Activated T-helper 9 cell treated with anti-CD3 and anti-CD28 coated beads, Interleukin-2, amount 50 U/mL, for 16 hours (primary cell): ENCODE measurements at places on chromosomes 7 and 10.

- peak; percentile 42 for DNase-seq
These were observed 44.8 kb upstream of the DMBT1 start for GRCh38 chr10:122515588-122516231.

- DNase-seq: no peak
These were observed 599.2 kb downstream of the KCNMA1 start for GRCh38 chr10:77038407-77038806.

- DNase-seq: no peak
These were observed 812 bp downstream of the PROSER2 start for GRCh38 chr10:11823989-11824346.

DNA sequence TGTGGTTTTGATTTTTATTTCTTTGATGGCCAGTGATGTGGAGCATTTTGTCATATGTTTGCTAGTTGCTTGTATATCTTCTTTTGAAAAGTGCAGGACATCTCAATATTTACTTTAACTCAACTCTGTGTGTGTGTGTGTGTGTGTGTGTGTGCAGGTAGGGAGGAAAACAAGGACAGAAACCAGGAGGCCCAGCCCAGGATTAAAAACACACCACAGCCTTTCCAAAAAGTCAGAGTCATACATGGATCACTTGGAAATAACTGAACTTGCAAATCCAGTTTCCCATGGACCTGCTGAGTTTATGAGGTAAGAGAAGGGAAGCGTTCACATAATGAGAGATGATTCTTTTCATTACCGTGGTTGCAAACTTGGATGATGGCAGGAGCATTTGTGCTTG is 189.9 kb upstream of the LYZL1 start:
- no peak for DNase-seq

- DNase-seq: no peak
These were observed 6.6 kb downstream of the RASGEF1A start for GRCh38 chr10:43260117-43260761.

- no peak for DNase-seq
These were observed 82.6 kb upstream of the ELMO1 start for GRCh38 chr7:37531225-37531624.

DNA sequence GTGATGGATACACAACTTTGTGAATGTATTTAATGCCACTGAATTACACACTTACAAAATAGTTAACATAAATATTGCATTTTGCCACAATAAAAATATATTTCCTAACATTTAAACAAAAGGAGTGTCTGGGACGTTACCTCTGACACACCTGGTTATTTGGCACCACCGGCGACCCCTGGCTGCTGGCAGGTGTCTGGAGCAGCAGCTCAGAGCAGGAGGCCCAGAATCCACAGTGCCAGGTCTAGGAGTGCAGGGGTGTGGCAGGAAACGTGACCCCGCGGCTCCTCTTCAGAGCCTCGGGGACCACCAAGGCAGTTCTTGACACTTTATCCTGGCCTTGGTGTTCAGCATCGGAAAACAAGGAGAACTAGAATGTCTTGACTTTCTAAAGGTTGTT is 46.3 kb downstream of the MGMT start:
- DNase-seq: no peak

GRCh38 chr10:100561005-100561404 is 25.3 kb downstream of the HIF1AN start:
- no peak for DNase-seq

DNA sequence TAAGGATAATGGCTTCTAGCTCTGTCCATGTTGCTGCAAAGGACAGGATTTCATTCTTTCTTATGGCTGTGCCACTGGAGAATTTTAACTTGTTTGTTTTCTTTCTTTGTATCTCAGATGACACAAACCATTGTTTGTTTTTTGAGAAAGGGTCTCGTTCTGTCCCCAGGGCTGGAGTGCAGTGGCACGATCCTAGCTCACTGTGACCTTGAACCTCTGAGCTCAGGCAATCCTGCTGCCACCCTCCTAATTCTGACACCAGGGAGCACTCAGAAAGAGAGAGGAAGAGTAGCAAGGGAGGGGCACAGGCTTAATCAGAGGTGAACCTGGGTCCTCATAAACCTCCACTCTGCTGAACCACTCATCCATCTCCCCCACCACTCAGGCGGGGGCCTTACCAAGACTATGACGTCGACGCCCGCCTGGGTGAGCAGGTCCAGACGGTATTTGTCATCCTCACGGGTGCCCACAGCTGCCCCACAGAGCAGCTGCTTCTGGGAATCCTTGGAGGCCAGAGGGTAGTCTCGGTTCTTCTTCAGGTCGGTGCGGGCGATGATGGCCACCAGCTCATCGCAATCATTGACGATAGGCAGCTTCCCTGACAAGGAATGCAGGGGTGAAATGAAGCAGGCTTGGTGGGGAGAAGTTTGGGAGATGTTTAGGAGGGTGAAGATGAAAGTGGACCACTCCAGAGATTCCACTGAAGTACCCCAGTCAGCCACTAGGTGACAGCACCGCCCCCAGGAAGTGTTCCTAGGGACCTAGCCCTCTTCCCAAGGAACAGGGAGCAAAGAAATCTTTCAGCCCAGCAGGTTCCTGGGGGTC is 11.6 kb downstream of the IMPDH1 start:
- DNase-seq: no peak

- DNase-seq: no peak
These were observed 210.3 kb downstream of the CHRM2 start for GRCh38 chr7:137078781-137079180.

- DNase-seq: no peak
These were observed 21.4 kb upstream of the CNPY1 start for GRCh38 chr7:155567646-155568332.

DNA sequence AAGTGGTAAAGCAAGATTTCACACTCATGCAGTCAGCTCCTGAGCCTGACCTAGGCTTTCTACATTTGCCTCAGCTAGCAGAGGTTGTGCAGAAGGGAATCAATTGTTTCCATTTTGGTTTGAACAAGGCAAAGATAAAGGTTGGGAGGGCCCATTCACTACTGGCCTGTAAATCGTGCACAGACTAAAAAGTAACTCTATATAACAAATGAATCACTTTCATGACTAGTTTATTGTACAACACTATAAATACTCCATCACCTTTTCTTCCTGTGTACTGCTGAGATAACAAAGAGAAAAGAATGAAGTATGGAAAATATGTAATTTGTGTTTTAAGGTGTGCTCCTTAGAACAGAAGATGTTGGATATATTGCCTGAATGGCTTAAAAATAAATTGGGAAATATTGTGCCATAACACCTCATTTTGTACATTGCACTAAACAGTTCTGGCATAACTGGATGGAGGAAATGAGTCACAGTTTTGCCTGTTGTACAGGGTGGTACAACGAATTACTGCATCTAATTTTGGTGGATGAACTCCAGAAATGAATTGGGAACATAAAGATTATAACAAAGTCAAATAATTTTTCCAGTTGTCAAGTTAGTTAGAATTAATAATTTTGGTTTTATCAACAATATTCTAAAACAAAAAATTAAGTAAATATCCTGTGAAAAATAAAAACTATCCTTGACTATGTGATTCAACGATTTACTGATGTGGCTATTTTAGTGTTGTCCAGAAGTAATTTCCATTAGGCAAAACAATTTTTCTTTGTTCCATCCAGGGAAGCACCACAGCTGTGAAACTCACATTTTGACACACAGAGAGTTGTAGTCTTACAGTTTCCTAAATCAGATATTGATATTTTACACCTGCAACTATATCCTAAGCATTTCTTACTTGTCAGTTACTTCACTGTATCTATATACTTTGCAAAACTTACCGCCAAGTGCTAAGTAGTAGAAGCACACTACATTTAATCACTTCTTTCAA is 18.0 kb downstream of the SEMA3C start:
- DNase-seq: no peak

DNA sequence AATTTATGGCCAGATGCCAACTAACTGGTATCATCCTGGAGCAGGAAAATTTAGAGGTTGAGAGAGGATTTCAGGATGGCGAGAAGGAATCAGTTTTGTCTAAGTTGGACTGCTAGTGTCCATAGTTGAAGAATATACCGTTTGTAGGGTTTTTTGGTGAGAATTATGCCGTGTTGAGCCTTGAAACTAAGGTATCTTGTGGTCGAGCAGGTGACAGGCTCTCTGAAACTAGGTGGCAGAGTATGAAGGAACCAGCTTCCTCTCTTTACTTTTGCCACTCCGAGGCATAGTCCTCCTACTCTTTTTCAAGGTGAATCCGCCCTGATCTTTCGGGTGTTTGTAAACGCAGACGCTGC is 9.7 kb downstream of the MDFIC start:
- DNase-seq: peak; percentile 12

DNA sequence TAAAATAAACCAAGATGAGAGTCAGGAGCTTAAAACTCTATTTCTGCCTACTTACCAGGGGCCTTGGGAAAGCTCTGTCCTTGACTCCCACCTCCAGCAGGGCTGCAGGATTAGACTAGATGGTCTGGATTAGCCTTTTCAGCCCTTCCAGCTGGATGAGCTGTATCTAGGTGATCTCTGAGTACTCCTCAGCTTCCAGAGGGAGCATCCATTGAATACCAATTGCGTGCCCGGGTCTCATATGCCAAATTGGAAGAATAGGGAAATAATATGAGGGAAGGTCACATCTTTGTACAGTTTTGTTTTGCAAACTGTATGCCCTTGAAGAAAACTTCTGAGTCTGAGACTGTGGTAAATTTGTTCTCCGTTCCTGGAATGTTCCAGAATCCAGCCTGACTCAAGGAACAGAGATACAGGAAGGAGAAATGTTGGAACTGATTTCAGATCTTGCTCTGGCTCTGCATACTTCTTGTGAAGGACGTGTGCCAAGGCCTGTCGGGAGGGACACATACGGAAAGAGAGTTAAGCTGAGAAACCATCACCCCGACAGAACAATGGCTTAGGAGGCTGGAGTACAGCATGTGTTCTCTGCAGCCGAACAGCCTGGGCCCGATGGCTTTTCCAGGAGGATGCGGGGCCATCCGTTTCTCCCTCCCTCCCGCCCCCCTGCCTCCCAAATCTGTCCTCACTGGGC is 44.9 kb downstream of the MINDY4 start:
- no peak for DNase-seq

GRCh38 chr7:96612034-96612433 is 97.6 kb downstream of the SEM1 start:
- DNase-seq: no peak

DNA sequence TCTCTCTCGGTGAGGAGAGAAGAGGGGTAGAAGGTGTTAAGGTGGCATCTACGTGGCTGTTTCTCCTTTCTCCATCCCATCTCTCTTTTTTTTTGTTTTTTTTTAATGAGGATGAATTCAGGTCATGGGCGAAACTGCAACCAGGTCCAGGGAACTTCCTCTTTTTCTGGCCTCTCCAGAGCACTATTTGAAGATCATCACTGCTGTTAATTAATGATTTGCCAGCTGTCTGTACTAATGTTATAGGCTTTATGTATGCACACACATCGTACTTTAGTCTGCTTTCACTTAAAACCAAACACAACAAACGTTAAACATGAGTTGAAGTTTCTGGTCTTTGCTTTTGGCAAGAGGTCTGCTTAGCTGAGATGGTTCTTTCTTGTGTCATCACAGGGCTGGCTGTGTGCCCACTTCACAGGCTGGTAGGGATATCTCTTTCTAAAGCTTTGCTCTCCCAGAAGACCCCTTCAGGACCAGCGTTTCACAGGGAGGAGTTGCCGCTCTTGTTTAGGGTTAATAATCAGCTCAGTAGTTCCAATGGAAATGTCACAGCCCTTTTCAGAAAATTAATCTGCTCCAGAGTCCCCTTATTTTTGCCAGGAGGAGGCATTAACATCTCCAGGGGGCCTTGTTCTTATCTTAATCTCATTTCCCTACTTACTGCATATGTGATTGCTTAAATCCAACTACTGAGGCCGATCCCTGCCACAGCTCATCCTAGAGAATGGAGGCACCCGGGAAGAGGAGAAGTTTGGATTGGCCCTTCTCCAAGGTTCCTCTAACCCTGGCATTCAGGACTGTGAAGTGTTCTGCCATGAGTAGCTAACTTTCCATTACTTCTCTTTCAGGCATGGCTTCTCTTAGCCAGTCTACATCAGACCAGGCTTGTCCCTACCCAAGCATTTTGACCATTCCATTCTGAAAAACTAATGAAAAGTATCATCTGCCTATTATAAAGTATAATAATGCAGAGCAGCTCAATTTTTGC is 273.9 kb upstream of the NFE2L3 start:
- DNase-seq: no peak

- DNase-seq: no peak
These were observed 63.9 kb upstream of the ECHDC3 start for GRCh38 chr10:11678074-11678793.

DNA sequence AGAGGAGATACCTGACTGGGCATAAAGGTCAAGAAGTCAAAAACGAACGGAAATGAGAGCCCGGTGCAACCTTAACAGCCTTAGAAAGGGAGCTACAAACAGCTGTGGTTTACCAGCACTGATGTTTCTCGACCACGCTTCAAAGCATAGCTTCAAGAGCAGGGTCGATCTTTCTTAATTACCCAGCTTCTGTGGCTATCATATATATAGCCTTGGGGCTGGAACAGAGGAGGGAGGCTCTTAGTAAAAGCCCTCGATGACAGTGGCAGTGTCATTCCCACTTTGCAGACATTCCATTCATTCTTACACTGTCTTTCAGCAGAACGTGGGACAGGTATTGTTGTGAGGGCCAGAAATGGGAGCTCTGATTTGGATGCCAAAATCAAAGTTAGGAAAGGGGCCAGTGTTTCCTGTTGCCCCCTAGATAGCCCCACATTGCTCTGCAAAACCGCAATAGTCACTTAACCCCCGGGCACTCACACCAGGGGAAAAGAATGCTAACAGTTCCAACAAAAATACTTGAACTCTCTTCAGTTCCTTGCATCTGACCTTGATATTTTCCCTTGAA is 141.5 kb downstream of the MTPAP start:
- no peak for DNase-seq

DNA sequence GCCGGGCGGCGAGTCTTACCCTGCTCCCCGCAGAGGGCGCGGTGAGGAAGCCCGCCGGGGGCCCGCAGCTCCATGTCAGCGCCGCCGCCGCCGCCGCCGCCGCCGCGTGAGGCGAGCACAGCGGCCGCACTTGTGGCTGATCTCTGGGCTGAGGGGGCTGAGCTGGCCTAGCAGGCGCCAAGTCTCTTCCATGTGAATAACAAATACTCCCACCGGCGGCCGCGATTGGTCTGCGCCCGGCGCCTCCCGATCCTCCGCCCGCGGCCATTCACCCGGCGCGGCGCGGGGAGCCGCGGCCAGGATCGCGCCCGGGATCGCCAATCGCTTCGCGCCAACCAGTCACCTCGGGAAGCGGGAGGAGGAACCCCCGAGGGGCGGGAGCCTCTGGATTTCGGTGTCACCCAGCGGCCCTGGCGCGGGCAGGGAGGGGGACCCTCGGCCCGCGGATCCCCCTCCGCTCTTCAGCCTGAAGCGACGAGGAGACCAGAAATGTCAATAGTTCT is at the start of gene GRM8:
TSS of gene GRM8 (minus strand) at position 164 of the 503 bp plus-strand sequence.
- DNase-seq: no peak

GRCh38 chr7:22635349-22635748 is 91.7 kb upstream of the IL6 start:
- no peak for DNase-seq

DNA sequence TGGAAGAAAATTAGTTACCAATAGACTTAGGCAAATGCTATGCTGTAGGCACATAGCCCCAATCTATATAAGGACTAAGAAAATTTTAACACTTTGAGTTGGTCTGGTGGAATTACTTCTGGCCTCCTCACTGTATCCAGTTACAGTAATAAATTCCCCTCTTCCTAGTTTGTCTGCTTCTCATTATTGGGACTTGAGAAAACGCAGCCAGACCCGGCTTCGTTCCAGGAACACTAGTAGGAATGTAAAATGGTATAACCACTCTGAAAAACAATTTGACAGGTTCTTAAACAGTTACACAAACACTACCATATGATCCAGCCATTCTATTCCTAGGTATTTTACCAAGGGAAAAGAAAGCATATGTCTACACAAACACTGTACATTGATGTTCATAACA is 150.2 kb downstream of the VPS50 start:
- DNase-seq: no peak
